CD4-positive, alpha-beta T cell treated with Interleukin-17A for 4 hours (primary cell): ENCODE measurements at places on chromosomes 3 and 15.

GRCh38 chr15:95987886-95988573 lies 342.5 kb upstream of the NR2F2 start:
- DNase-seq: no peak

GRCh38 chr15:71562251-71562650 lies 248.1 kb upstream of the NR2E3 start:
- DNase-seq: no peak

DNA sequence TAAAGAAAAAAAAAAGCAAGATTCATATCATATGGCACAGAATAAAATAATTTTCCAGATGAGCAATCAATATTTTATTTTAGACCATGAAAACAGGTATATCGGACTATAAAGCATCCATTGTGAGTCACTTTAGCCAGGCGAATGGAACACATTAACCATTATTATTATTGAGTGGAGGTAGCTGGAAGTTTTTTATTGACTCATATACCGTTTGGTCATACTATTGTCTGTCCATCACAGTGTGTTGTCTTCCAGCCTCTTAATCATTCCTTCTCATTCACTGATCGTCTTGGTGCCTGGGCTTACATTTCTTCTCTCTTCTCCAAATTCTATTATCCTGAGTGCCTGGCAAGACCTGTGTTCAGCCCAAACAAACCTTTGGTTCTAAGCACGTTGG lies 634.8 kb downstream of the MECOM start:
- no peak for DNase-seq

DNA sequence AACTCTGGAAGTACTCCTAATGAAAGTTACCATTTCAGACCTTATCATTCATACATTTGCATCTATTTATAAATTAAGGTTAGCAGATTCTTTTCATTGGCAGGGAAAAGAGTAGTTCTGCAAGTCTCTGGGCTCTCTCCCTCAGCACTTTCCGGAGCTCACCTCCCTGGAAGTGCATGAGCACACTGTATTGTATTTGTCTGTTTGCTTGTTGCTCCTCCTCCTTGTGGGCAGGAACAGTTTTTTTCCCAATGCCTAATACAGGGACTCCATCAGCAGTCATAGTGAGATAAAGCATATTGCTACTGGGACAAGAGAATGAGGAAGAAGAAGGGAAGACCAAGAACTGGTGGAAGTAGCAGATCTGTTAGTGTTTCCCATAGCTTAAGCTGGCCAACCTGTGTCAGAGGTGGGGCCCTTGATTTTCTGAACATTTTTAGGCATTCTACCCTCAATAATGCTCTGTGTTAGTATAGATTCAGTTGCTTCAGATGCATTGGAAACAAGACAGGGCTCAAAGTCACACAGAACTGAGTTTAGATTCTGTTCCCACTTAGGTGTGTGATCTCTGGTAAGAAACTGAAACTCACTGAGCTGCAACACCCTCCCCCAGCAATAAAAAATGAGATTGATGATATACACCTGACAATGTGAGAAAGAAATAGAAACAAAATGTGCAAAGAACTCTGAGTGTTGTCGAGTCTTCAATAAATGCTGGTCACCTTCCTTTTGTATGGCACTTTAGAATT lies 407.8 kb downstream of the TUSC7 start:
- no peak for DNase-seq

GRCh38 chr15:25226360-25226759 lies 212.5 kb downstream of the UBE3A start:
- DNase-seq: no peak

DNA sequence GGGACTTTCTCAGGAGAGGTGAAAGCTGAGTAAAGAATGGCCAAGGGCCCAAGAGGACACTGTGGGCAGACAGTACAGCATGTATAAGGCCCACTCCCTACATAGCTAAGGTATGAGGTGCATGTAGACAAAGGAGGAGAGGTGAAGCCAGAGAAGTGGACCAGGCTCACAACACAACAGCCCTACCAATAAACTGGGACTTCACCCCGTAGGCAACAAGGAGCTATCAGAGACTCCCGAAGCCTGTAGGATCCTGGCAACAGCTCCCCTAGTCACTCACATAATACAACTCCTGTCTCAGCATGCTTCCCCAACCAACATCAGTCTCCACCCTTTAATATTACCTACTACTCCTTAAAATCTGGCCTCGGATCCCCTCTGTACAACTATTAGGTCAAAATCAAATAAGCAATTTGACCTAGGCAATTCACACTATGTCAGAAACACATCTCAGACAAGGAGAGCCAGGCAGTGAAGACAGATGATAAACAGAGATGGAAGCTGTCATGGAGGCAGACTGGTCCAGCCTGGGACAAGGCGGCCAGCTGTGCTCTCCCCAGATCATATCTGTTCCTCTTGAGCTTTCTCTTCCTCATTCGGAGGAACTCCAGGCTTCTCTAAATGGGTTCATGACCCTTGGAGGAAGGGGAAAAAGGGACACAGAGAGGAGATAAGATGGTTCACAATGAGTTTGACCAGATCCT lies 1.4 kb downstream of the XXYLT1 start:
- no peak for DNase-seq

- DNase-seq: no peak
These were observed 9.1 kb downstream of the ABHD5 start for GRCh38 chr3:43699864-43700263.

DNA sequence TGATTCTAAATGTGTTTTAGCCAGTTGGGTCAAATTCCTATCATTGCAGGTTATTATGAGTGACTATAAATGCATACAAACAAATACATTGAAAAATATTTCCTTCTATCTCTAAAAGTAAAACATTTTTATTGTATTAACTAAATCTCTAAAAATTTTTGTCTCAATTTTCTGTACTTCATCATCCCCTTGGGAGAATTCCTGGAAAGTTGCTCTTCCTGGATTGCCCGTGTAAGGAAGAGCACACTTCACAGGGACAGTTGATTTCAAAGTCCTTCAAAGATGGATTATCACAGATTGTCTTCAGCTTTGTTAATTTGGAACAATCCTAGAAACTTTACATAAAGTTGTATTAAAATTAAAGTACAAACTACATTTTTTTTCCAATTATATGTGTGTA lies 595.6 kb downstream of the ROBO1 start:
- no peak for DNase-seq

GRCh38 chr3:42742259-42742658 lies 30.8 kb downstream of the CCDC13 start:
- no peak for DNase-seq

GRCh38 chr15:61935493-61935892 lies 124.8 kb downstream of the VPS13C start:
- DNase-seq: no peak

GRCh38 chr15:43505738-43506137 lies 11.7 kb upstream of the MAP1A start:
- DNase-seq: no peak

GRCh38 chr15:96328181-96328876 lies 2.2 kb upstream of the NR2F2 start:
- no peak for DNase-seq

GRCh38 chr3:175898194-175898593 lies 1039.1 kb downstream of the NAALADL2 start:
- no peak for DNase-seq

DNA sequence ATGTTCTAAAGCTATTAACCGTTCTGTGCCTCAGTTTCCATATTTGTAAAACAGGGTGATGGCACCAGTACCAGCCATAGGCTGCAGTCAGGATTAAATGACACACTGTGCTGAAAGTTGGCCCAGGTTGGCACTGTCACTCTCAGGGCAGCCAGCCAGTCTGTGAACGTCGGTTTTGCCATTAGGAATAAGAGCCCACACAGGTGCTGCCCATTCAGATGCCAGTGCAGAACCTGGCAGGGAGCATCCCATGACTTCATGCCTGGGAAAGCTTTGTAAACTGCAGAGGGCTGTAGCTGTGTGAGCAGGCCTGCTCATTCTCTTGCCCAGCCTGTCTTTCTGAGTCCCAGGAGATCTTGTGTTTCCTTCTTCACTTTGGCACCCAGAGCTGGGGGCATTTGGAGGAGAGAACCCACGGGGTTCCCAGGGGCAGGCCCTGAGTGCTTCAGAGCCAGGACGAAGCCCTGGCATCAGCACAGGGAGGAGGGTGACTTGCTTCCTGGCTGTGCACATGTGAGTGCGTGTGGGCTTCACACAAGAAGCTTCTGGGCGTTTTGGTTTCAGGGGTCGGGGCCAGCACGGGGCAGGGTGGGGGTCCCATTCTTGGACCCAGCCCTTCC lies 46.9 kb downstream of the ZNF710 start:
- no peak for DNase-seq

DNA sequence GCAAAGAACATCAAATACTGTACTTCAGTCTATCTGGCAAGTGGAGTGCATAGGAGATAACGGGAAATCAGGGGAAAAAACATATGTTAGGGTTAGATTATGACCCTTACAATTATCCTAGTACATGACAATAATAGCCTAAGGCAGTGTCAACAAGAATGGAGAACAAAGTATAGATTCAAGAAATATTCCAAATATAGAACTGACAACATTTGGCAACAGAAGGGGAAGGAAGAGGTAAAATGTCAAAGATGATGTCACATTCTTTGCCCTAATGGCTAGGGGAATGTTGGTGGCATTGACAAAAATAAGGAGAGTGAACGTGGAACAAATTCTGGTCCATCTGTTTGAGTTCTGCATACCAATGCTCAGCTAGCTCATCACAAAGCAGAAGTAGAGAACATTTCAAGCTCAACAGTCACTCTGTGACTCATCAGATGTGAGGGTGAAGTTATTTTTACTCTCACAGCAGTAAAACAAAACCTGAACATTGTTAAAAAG lies 15.5 kb upstream of the ATP8B4 start:
- DNase-seq: no peak

- DNase-seq: peak; percentile 14
These were observed 58.8 kb downstream of the ARHGAP31 start for GRCh38 chr3:119352863-119353527.

DNA sequence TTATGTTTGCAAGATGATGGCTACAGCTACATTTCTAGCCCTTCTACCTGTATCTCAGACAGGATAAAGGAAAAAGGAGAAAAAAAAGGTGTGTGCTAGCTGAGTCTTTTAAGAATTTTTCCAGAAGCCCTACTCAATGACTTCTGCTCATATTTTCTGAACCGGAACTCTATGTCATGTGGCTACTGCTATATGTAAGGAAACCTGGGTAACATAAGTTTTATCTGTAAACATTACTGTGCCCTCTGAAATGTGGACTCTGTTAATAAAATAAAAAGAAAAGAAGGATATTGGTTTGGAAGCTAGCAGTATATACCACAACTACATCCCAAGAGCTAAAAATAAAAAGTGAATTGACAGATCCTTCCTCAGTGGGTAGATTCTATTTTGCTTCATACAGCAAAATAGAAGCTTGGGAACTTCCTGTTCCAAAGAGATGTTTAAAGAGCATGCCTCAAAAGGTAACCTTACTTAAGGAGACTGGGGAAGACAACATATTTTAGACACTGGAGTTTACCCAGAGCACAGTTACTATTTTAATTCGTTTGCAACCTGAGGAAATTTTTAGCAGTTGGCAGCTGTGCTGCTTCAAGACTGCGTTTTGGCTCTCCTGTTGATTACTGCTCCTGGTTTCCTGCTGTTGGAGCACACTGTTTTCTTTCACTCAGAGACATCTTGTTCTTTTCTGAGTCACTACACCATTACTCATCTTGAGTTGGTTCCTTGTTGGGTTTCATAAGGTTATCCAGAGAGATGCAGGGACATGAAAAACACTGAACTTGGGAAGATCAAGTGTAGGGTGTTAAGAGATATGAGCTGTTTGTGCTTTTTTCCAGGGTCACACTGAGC lies 280.7 kb downstream of the NFKBIZ start:
- peak; percentile 18 for DNase-seq

DNA sequence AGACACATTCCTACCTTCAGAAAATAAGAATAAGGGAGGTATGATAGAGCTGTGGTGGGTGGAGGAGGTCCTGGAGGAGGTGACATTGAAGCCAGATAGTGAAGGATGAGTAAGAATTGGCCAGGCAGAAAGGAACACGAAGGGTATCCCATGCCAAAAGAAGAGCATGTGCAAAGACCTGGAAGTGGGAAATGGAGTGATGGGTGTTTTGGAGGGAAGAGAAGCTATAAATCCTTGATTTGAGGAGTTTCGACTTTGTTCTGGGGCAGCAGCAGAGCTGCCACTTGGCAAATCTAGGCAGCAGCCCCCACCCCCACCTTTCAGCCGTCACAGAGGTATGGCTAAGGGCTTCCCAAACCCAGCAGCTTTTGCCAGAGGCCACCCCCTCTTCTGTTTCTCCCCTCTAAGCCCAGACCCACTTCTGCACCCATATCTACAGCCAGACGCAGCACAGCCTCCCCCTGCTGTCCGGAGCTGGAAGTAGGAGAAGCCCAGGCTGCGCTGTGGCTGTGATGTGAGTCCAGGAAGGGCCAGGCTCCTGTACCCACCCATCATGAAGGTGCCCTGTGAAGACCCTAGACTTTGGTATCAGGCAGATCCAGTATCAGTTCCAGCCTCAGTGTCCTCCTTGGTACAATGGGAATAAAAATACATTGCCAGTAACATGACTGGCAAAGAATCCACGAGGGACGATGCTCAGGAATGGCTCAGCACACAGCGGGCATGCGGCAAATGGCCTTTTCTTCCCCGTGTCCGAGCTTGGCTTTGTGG lies 188.7 kb upstream of the LINGO1 start:
- DNase-seq: peak; percentile 6

DNA sequence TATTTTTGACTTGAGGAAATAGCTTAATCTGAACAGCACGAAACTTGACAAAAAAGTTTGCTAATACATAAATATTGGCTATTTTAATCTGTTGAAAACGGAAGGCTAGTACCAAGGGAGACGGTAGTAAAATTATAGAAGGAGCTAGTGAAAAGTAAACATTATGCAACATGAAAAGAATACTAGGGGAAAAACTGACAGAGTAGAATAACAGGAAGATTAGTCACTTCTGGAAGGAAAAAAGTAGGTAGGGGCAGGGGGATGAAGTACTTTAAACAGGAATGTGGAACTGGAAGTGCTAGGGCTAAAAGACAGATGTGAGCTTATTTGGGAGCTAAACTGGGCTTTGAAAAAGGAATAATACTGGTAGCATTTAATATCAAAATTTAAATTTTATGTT lies 60.1 kb downstream of the MBNL1 start:
- DNase-seq: no peak

DNA sequence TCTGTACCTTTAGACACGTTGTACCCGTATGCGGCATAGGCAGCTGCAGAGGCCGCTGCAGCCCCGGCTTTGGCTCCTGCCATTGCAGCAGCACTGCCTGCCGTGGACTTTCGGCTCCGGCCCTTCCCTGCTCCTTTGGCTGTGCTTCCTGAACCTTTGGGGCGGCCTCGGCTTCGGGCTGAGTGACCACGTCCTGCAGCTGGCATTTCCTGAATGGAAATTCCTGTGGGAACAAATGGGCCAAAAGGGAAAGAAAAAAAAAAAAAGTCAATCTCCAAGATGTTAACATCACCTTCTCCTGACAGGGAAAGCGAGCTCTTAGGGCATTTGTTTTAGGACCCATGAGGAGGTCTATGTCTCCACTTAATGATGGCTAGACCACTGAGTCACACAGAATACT lies 29.6 kb downstream of the CHAC1 start:
- DNase-seq: no peak

DNA sequence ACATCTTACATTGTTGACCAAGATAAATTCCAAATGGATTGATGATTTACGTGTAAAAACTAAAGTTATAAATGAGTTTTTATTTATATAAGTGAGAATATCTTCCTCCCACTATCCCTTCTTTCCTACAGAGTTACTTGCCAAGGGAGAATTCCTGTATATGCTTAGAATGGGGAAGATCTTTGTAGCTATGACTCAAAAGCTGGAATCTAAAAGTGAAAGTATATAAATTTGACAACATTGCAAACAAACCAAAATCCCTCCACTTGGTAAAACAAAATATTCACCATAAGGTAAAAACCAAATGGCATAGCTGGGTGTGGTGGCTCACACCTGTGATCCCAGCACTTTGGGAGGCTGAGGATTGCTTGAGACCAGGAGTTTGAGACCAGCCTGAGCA lies 52.7 kb upstream of the GCNT3 start:
- no peak for DNase-seq
